ENCODE measurements at places on chromosomes 5 and 9.

- H3K4me3 ChIP-seq, result no peak overlapping the region
- H3K27me3 ChIP-seq, result no peaks in the 10 kb centered on the region
- no peaks in the 10 kb centered on the region for H3K4me1 ChIP-seq
- H3K36me3 ChIP-seq, result no peaks in the 10 kb centered on the region
- DNase-seq, result no peak
- H3K27ac ChIP-seq, result no peak overlapping the region
These were observed 61.4 kb downstream of the SLC1A3 start for GRCh38 chr5:36667824-36668223.

- H3K36me3 ChIP-seq, result no peaks in the 10 kb centered on the region
- no peak overlapping the region for H3K27ac ChIP-seq
- no peak overlapping the region for H3K4me3 ChIP-seq
- DNase-seq, result no peak
- H3K27me3 ChIP-seq, result no peaks in the 10 kb centered on the region
These were observed 377.1 kb downstream of the ACTL7B start for GRCh38 chr9:108478431-108479332.

DNA sequence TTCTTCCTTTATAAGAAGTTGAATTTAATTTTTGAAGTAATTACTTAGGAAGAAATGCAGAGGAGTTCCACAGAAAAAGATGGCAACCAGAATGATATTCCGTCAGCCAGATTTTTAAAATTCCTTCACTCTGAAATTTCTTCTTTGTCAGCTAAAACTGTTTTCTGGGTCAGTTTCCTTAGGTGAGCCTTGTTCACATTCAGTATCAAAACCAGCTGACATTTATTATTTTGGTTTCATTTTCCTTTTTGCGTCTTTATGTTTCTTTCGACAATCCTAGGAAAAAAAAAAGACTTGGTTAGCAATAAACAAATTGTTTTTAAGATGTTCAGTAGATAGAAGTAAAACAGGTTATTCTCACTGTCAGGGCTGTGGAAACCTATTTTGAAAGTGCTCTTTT lies 4.1 kb upstream of the IARS1 start:
- DNase-seq, result peak; percentile 34
- H3K4me1 ChIP-seq, result peaks cover 23% of the 10 kb centered on the region
- no peaks in the 10 kb centered on the region for H3K27me3 ChIP-seq

DNA sequence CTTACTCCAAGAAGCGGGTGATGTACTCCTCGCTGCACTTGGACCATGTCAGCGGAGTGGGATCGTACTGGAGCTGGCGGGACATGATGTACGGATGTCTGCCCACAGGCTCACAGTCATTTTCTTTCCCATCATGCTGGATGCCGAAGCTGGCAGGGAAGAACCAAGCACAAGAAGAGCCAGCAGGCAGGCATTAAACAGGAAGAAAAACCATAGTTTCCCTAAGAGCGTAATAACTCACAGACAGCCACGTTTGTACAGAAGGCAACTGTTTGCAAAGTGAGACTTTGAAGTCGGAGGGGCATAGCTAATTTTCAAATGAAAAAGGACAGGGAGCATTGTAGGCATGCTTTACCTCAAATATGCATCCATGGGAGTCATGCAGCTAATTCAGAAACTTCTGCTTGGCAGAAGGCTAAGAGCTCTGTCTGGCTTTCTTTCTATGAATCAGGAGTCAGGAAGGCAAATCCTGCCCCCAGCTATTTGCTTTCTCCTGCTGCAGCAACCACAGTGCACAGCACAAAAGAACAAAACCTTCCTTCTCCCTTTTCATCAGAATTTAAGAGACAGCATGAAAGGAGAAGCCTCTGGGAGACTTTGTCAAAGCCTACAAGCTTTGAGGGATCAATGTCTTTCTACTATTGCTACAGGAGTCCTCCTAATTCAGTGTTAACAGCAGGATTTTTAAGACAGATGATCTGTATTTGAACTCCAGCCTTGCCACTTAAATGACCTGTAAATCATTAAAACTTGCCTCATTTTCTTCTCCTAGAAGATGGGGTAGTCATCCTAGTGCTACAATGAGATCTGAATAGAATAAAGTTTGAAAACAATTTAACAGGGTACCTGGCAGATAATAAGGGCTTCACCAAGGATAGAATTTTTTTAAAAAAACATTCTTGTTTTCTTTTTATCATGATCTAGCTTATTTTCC lies 209.1 kb downstream of the TARS1 start:
- no peaks in the 10 kb centered on the region for H3K36me3 ChIP-seq
- no peak for DNase-seq
- H3K4me3 ChIP-seq, result no peak overlapping the region
- no peaks in the 10 kb centered on the region for H3K27me3 ChIP-seq

DNA sequence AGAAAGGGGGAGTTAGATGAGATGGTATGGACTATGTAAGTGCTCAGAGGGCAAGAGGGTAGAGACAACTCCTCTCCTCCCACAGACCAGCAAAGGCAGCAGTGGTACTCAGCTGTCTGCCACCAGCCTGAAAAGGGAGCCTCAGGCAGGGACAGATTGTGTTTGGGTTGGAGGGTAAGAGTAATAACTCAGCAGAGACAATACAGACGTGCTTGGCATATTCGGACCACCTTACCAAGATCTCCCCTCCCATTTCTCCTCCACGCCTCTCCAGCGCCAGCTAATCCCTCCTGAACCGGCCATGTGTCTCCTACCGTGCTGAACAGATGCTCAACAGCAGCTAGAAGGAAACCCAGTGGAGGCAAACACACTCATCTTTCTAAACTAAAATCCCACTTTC lies 180.8 kb downstream of the ASTN2 start:
- H3K4me1 ChIP-seq, result no peaks in the 10 kb centered on the region
- H3K4me3 ChIP-seq, result no peak overlapping the region
- H3K36me3 ChIP-seq, result no peaks in the 10 kb centered on the region
- DNase-seq, result no peak
- H3K27me3 ChIP-seq, result no peaks in the 10 kb centered on the region

- no peak overlapping the region for H3K4me3 ChIP-seq
- H3K4me1 ChIP-seq, result no peaks in the 10 kb centered on the region
- H3K27ac ChIP-seq, result no peak overlapping the region
- H3K36me3 ChIP-seq, result no peaks in the 10 kb centered on the region
These were observed 78.4 kb upstream of the CKMT2 start for GRCh38 chr5:81154725-81155124.

- no peak overlapping the region for H3K27ac ChIP-seq
- no peaks in the 10 kb centered on the region for H3K27me3 ChIP-seq
- H3K36me3 ChIP-seq, result no peaks in the 10 kb centered on the region
- no peak overlapping the region for H3K4me3 ChIP-seq
- no peak for DNase-seq
- H3K4me1 ChIP-seq, result no peaks in the 10 kb centered on the region
These were observed 28.7 kb downstream of the KIF3A start for GRCh38 chr5:132708645-132709044.

- no peaks in the 10 kb centered on the region for H3K36me3 ChIP-seq
- DNase-seq, result no peak
- H3K27ac ChIP-seq, result no peak overlapping the region
- H3K4me3 ChIP-seq, result no peak overlapping the region
These were observed 27.5 kb upstream of the SPINK14 start for GRCh38 chr5:148140846-148141245.

DNA sequence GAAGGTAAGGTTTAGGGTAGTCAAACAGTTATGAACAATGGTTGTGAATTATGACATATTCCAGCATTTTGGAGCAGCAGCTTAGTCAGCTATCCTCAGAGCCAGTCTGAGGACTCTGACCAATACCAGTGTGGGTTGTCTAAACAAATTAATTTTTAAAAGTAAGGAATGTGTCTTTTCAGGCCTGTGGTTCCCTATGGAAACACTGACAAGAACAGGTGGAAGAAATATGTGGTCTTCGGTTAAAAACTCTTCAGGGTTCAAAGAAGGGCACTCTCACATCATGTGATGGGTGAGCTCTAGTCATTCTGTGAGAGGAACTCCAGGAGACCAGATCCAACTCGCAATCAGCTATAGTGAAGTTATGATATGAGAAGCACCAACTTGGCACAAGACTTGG lies 33.5 kb upstream of the ALDOB start:
- H3K4me1 ChIP-seq, result no peaks in the 10 kb centered on the region
- peaks cover 16% of the 10 kb centered on the region for H3K27me3 ChIP-seq
- DNase-seq, result no peak
- H3K36me3 ChIP-seq, result no peaks in the 10 kb centered on the region
- H3K27ac ChIP-seq, result no peak overlapping the region
- H3K4me3 ChIP-seq, result no peak overlapping the region

- no peak overlapping the region for H3K27ac ChIP-seq
- H3K4me3 ChIP-seq, result no peak overlapping the region
- no peaks in the 10 kb centered on the region for H3K27me3 ChIP-seq
These were observed 81.2 kb downstream of the ALDH1A1 start for GRCh38 chr9:72871685-72872084.

Data from CD4-positive, CD25-positive, alpha-beta regulatory T cell (primary cell).